NCI-H2171 treated with DMSO at 0.1 percent for 48 hours (cell line): ENCODE measurements at places on chromosomes 1 and 21.

DNA sequence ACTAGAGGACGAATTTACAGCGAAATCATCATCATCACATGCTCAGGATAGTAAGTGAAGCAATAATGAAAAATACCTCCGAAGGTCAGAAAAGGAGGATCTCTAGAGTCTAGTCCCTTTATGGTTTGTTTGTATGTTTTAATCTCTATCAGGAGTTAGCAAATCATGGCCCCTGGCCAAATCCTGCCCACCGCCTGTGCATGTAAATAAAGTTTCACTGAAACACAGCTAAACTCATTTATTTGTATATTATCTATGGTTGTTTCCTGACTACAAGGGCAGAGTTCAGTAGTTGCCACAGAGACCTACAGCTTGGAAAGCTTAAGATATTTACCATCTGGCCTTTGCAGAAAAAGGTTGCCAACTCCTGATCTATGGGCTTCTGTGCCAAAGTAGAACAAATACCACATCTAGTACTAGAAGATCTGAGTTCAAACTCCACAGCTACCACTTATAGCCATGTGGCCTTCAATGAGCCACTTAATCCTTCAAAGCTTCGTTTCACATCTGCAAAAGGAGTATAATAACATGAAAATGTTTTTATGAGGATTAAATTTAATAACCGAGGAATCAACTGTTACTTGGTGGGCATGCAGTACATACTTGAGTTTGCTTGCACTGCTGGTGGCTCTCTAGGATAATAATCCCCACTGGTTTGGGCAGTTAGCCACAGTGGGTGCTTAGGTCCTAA lies 94.0 kb upstream of the KIF26B start:
- DNase-seq, result no peak

GRCh38 chr1:1899266-1899966 lies 8.5 kb upstream of the GNB1 start:
- DNase-seq, result no peak

GRCh38 chr1:235075048-235075776 lies 53.4 kb downstream of the TOMM20 start:
- DNase-seq, result no peak

- no peak for DNase-seq
Measured at GRCh38 chr1:14876747-14877146, 276.8 kb upstream of the TMEM51 start.
